ENCODE measurements at places on chromosomes 16 and 17.

GRCh38 chr17:73719588-73720071, 75.4 kb upstream of the SDK2 start:
- DNase-seq, result no peak

DNA sequence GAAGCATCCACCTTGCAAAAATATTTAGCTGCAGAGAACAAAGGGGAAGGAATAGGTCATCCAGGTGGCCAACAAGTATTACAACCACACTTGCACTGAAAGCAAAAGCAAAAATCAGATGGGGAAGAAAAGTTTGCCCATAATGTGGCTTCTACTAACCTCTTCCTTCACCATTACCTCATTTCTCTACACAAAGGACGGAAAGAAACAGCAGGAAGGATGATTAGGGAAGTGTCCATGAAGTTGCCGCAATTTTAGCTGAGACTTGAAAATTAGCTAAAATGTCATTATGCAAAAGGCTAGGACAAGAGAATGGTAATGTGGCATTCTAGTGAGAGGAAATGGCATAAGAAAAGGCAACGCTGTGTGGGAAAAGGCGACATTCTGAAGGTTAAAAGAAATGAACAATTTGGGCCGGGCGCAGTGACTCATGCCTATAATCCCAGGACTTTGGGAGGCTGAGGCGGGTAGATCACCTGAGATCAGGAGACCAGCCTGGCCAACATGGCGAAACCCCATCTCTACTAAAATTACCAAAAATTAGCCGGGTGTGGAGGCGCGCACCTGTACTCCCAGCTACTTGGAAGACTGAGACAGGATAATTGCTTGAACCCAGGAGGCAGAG, 13.7 kb downstream of the KANSL1 start:
- DNase-seq, result no peak

DNA sequence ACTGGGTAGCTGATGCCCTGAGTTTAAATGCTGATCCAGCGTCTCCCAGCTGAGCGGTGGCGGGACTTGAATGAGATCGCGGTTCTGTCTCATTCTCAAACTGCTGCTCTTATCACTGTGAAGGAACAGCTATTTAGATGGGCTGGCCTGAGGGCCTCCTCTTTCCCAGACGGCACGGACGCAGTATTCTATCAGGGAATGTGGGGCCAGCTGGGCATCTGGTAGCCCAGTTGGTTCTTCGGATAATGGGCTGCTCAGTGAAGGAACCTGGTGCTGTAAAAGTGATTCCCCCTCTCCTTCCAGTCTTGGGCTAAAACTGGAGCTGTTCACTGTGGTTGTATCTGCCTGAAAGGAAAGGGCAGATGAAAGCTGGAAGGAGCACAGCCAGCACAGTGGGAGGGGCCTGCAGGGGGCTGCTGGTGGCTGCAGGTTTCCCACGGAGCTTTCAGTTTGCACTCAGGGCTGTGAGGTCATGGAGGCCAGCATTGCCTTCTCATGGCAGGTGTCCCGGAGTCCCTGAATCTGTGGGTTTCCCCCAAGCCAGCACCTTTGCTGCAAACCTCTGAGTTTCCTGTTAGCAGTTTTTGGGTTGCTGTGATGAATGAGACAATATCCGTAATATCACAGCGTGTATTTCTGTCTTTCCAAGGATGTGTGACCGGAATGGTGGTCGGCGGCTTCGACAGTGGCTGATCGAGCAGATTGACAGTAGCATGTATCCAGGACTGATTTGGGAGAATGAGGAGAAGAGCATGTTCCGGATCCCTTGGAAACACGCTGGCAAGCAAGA, 3.6 kb downstream of the IRF8 start:
- DNase-seq, result no peak

- DNase-seq, result no peak
Measured at GRCh38 chr16:72983728-72984350, 64.1 kb downstream of the ZFHX3 start.

DNA sequence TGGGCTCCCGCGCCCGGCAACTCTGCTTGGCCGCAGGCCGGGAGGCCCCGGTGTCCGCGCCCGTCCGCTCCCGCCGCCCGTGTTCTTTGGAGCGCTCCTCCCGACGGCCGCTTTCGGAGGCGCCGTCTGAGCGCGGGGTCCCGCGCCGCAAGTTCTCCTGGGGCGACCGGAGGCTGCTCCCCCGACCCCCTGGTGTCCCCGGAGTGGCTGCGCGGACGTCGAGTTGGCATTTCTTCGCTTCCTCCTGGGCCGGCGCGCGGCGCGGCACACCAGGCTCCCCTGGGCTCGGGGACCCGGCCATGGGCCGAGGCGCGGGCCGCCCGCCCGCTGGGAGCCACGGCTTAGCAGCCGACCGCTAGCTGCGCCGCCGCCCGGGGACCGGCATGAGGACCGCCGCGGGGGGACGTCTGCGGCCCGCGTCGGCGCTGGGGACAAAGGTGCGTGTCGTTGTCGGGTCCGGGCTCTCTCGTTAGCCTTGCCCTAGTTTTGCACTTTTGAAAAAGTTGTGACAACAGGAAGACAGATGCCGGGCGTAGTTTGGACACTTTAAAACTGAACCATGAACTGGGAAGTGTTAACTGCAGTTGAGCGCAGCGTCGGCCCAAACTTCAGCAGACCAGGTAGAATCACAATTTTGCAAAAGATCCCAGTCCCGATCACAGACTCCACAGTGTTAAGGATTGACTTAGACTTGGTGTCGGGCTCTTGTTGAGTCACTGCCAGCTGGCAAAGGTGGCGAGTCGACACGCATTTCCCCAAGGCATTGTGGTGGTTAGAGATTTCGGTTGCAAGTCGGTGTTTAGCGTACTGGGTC, 700 bp downstream of the UBN1 start:
- DNase-seq, result peak; percentile 49

- DNase-seq, result no peak
Measured at GRCh38 chr16:52383119-52383518, 163.8 kb downstream of the TOX3 start.
